Cerebellar nuclear complex (tissue), 1 donor: ENCODE measurements at places on chromosomes 13 and 19.

- DNase-seq, result no peak
Observed at GRCh38 chr19:18348171-18348570, 7.8 kb downstream of the PGPEP1 start.

DNA sequence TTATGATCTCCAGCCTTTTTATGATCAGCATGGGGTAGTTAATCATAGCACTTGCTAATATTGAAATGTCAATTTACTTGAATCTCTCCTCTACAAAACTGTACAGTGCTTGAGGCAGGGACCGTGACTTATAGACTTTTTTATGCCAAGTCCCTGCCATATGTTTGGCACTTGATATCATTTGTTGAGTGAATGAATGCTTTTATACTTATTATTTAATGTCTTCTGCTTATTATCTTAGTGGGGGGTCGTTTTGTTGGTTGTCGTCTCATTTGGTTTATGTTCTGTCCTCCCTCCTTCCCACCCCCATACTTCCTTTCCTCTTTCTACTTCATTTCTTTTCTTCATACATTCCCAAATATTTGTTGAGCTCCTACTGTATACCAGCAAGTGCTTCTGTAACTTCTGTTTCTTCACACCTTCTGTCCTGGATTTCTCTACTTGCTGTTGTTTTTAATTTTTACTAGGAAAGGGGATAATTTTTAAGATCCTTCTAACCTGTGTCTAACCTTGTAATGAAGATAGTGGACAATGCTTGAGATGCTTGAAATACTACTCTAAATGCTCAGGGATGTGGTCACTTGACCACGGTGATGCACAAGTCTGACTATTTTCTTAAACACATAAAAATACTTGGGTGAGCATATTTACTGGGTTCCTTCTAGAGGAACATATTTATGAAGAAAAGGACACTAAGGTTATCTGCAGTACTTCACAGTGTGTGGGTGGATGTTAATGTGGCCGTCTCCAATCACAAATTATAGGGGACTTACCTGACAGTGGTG lies 223.8 kb downstream of the TDRD3 start:
- no peak for DNase-seq

DNA sequence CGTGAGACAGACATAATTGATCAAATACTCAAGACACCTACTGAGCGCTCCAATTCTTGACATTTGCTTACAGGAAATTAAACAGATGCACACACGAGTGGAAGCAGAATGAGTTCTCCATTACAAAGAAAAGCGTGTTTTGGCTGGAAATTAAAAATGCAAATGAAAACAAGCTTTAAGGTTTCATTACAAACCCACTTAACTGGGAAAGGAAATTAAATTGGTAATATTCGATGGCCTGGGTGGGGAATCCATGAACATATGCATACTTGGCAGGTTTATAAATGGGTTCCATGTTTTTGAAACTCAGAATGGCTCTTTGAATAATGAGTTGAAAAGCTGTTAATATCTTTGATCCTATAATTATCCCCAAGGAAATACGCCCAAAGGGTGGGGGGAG lies 178.0 kb downstream of the IER2 start:
- DNase-seq, result no peak

DNA sequence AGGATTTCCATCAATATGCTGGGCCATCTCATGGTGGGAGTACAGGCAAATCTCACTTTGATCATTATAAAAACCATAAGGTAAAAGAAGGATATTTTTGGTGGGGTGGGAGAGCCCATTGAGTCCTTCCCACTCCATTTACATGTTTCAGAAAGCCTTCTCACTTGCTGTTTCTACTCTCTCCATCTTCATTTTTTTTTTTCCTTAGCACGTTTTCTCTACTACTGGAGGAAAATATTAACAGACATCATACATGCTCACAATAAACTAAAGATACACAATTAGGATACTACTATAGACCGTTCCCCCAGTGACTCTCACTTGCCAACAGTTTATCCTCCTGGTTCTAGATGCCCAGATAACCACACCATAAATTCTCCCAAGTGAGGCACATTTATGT lies 1.8 kb upstream of the AKAP8 start:
- no peak for DNase-seq

GRCh38 chr13:59672445-59672844 lies 491.3 kb downstream of the DIAPH3 start:
- no peak for DNase-seq

DNA sequence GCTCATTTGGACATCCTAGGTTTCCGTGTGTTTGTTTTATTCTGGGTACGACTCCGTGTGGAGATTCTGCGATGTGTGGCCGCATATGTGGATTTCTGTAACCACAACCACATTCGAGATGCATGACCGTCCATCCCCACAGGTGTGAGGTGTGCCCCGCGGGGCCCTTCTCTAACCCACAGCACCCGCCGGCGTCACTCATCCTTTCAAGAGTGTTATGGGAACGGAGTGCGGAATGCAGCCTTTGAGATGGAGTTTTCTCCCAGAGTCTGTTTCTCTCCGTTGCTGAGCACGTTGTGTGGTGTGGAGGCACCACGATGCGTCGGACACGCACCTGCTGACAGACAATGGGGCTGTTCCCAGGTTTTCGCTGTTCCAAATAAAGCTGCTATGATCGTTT lies 40.0 kb downstream of the C13orf46 start:
- DNase-seq, result no peak
